Thoracic aorta (tissue), 2 donors: ENCODE measurements at places on chromosomes 3 and 15. TPM values are rescaled to one million over a fixed set of nuclear protein-coding genes. Genes with fewer than 3 reads are reported as not detected.

DNA sequence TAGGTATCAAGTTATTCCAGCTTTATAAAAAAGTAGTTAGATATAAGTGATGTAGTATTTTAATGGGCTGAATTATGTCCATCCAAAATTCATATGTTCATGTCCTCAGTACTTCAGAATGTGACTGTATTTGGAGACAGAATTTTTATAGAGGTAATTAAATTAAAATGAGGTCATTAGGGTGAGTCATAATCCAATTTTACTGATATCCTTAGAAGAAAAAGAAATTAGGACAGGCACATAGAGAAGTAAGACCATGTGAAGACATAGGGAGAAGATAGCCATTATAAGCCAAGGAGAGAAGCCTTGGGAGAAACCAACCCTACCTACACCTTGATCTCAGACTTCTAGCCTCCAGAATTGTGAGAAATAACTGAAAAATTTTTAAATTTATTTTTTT is 30.3 kb downstream of the RAP2B start:
- no peak overlapping the region for H3K27ac ChIP-seq
- no peaks in the 10 kb centered on the region for H3K36me3 ChIP-seq

GRCh38 chr3:66320390-66320789 is 99.6 kb downstream of the SLC25A26 start:
- DNase-seq = no peak
- H3K4me1 ChIP-seq = no peaks in the 10 kb centered on the region
- H3K4me3 ChIP-seq = no peak overlapping the region
- no peak overlapping the region for H3K27ac ChIP-seq
- no peaks in the 10 kb centered on the region for H3K36me3 ChIP-seq

Gene CX3CR1
- 0.54 TPM for total RNA-seq

- no peak for DNase-seq
- peaks cover 28% of the 10 kb centered on the region for H3K4me1 ChIP-seq
- no peaks in the 10 kb centered on the region for H3K27me3 ChIP-seq
- no peaks in the 10 kb centered on the region for H3K36me3 ChIP-seq
- H3K4me3 ChIP-seq = no peak overlapping the region
These were observed 43.6 kb downstream of the TBC1D2B start for GRCh38 chr15:78033864-78034263.

DNA sequence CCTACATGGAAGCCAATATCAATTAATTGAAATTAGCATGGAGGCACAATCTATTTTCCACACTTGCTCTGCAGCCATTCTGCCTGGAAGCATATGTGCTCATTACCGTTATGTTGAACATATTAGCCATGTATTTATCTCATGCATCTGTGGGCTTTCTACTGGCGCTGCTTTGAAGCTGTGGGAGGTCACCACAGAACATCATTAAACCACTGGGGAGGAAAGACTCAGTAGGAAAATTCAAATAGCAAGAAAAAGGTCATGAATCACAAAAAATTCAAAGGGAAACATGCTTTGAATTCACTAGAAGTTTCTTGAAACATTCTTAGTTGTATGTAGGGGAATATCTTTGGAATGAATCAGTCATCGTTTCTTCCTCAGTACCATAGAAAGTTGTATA is 652.5 kb downstream of the EDEM1 start:
- no peak for DNase-seq
- no peak overlapping the region for H3K4me3 ChIP-seq
- no peaks in the 10 kb centered on the region for H3K27me3 ChIP-seq
- no peaks in the 10 kb centered on the region for H3K36me3 ChIP-seq
- H3K27ac ChIP-seq = no peak overlapping the region

Gene XRN1
- total RNA-seq = 29.0 TPM

DNA sequence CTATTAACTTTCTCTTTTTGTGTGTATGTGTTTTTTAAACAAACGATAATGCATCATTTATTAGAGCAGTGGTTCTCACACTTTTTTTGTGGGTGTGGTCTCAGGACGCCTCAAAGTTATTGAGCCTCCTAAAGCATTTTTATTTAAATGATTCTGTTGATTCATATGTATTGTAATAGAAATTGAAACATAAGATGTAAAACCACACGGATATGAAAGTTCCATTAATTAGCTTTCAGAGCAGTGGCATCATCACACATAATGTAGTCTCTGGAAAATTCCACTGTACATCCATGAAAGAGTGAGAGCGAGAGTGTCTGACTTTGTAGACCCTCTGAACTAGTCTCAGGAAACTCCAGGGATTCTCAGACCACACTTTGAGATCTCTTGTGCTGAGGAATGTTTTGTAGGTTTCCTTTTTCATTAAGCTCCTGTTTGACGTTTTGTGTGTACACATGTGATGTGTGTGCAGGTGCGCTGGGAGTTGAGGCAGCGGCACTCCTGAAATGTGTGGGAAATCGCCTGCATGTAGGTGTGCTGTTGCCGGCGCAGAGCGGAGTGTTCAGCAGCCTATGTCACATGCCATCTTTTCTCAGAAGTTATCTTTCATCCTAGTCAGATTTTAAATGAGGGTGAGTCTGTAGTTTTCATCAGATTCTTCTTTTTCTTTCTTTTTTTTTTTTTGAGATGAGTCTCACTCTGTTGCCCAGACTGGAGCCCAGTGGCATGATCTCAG is 5.3 kb upstream of the TRAK1 start:
- no peaks in the 10 kb centered on the region for H3K27me3 ChIP-seq
- H3K27ac ChIP-seq = no peak overlapping the region
- DNase-seq = no peak
- H3K4me1 ChIP-seq = peaks cover 22% of the 10 kb centered on the region
- H3K36me3 ChIP-seq = no peaks in the 10 kb centered on the region

GRCh38 chr15:83516935-83517334 is 69.8 kb downstream of the SH3GL3 start:
- DNase-seq = no peak
- H3K27ac ChIP-seq = no peak overlapping the region
- H3K4me3 ChIP-seq = no peak overlapping the region
- no peaks in the 10 kb centered on the region for H3K27me3 ChIP-seq
- H3K4me1 ChIP-seq = no peaks in the 10 kb centered on the region

Gene THSD4
- 71.2 TPM for total RNA-seq

- peaks cover 21% of the 10 kb centered on the region for H3K4me1 ChIP-seq
- peak overlapping the region; percentile 32 for H3K27ac ChIP-seq
- H3K27me3 ChIP-seq = no peaks in the 10 kb centered on the region
- DNase-seq = no peak
- H3K36me3 ChIP-seq = no peaks in the 10 kb centered on the region
- no peak overlapping the region for H3K4me3 ChIP-seq
These were observed 170.3 kb upstream of the CCDC54 start for GRCh38 chr3:107206945-107207344.

- peak overlapping the region; percentile 18 for H3K27ac ChIP-seq
- H3K36me3 ChIP-seq = no peaks in the 10 kb centered on the region
- H3K27me3 ChIP-seq = no peaks in the 10 kb centered on the region
- no peaks in the 10 kb centered on the region for H3K4me1 ChIP-seq
- no peak overlapping the region for H3K4me3 ChIP-seq
These were observed 81.7 kb upstream of the NPHP3 start for GRCh38 chr3:132803889-132804288.
